ENCODE measurements at places on chromosomes 5 and 9.

DNA sequence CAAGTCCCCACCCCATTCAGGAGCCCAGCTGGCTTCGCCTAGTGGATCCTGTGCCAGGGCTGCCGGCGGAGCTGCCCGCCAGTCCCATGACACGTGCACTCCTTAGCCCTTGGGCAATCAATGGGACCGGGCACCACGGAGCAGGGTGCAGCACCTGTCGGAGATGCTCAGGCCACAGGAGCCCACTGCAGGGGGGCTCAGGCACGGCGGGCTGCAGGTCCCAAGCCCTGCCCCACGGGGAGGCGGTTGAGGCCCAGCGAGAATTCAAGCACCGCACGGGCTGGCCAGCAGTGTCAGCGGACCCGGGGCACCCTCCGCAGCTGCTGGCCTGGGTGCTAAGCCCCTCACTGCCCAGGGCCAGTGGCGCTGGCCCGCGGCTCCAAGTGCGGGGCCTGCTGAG is 969.7 kb upstream of the CDH10 start:
- no peak for DNase-seq
- H3K27me3 ChIP-seq, result no peaks in the 10 kb centered on the region
- H3K27ac ChIP-seq, result no peak overlapping the region
- no peaks in the 10 kb centered on the region for H3K4me1 ChIP-seq

DNA sequence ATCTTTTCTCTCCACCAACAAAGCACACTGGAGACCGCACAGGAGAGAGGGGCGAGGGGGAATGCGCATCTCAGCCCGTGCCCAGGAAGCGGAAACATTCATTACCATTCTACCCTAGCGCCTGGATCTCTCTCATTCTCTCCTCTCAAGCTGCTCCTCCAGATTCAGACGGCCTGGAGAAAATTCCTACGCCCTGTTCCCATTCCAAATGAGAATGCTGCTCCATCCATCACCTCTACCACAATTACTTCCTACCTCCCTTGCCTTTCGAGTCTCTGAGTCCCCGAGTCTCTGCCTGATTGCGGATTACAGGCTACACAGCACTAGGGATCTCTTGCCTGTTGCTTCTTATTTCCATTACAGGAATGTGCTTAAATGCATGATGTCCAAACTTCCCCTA is 6.7 kb downstream of the DDX31 start:
- peak overlapping the region; percentile 13 for H3K27ac ChIP-seq
- H3K36me3 ChIP-seq, result peaks cover 39% of the 10 kb centered on the region
- peak; percentile 62 for DNase-seq
- H3K4me1 ChIP-seq, result peaks cover 4% of the 10 kb centered on the region
- H3K27me3 ChIP-seq, result no peaks in the 10 kb centered on the region
- no peak overlapping the region for H3K4me3 ChIP-seq

- H3K4me3 ChIP-seq, result no peak overlapping the region
- H3K27ac ChIP-seq, result no peak overlapping the region
- no peaks in the 10 kb centered on the region for H3K27me3 ChIP-seq
- peaks cover 4% of the 10 kb centered on the region for H3K36me3 ChIP-seq
Observed at GRCh38 chr5:95866435-95867040, 44.0 kb upstream of the GLRX start.

DNA sequence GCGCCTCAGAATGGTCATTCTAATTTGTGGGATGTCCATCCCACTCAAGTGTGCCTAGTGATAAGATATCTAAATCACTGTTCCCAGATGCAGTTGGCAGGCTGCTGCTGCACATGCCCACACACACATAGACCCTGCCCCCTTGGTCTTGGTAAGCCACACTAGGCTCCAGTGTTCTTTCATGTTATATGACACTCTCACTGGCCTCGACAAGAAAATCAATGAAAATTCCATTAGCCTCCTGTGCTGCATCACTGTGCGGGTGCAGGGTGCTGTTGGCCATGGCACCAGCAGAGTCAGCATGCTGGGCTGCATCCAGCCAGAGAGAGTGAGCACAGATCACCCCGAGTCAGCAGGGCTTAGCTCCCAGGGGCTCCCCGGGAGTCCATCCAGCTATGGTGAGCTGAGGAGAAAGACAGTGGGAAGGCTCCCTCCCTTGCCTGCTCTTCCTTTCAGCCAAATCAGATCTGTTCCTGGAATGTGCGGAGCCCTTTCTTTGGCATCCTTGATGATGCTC is 59.9 kb downstream of the ABLIM3 start:
- no peaks in the 10 kb centered on the region for H3K36me3 ChIP-seq
- DNase-seq, result no peak
- no peaks in the 10 kb centered on the region for H3K27me3 ChIP-seq
- no peak overlapping the region for H3K4me3 ChIP-seq
- no peak overlapping the region for H3K27ac ChIP-seq

DNA sequence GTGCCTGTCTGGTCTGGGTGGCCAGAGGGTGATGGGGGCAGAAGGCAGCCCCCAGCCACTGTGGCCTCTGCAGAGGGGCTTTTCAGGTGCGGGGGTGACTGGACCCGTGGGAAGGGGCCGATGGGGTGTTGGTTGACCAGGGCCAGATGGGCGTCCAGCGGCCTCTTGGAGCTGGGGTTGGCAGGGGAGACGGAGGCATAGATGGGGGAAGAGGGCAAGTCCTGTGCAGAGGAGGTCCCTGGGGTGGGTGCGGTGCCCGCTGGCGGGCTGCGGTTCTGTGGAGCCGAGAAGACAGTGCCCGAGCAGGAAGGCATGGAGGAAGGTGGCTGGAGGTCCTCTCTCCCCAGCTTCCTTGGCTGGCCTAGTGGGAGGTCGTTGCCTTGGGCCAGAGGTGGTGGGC is 18.7 kb upstream of the AKNA start:
- H3K27ac ChIP-seq, result no peak overlapping the region
- no peaks in the 10 kb centered on the region for H3K27me3 ChIP-seq
- peaks cover 5% of the 10 kb centered on the region for H3K4me1 ChIP-seq
- no peak overlapping the region for H3K4me3 ChIP-seq
- H3K36me3 ChIP-seq, result peaks cover 1% of the 10 kb centered on the region
- no peak for DNase-seq

- peak overlapping the region; percentile 7 for H3K4me3 ChIP-seq
- no peak overlapping the region for H3K27ac ChIP-seq
- no peak for DNase-seq
Observed at GRCh38 chr9:136344544-136345280, 17.4 kb downstream of the GPSM1 start.

GRCh38 chr9:5113994-5114748 is 71.3 kb downstream of the INSL6 start:
- H3K36me3 ChIP-seq, result peaks cover 2% of the 10 kb centered on the region
- no peak overlapping the region for H3K4me3 ChIP-seq
- no peak for DNase-seq
- no peak overlapping the region for H3K27ac ChIP-seq
- no peaks in the 10 kb centered on the region for H3K4me1 ChIP-seq
- no peaks in the 10 kb centered on the region for H3K27me3 ChIP-seq

Measured in H9 (cell line).